WTC11 (cell line): ENCODE measurements at places on chromosomes 7 and 10.

GRCh38 chr7:80493121-80493849, 18.6 kb downstream of the GNAT3 start:
- DNase-seq = no peak

DNA sequence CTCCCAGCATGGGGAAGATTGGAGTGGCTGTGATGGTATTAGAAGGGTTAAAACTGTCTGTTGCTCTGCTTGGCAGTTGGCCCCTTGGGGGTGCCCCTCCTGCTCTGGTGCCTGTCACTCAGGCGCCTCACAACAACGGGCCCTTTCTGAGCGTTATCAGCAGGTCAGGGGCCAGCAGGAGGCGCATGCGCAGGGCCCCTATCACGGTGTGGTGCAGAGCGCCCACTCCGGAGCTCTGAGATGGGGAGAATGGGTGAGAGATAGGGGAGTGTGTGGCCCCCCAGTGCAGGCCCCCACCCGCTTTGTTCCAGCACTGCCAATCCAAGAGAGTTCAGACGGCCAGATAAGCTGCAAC, 24.8 kb downstream of the GBX1 start:
- no peak for DNase-seq

- DNase-seq = no peak
Measured at GRCh38 chr7:8382004-8382730, 51.2 kb upstream of the NXPH1 start.

- DNase-seq = peak; percentile 33
Measured at GRCh38 chr7:17640730-17641377, 299.4 kb downstream of the SNX13 start.

- no peak for DNase-seq
Measured at GRCh38 chr7:40329601-40330153, 194.9 kb downstream of the SUGCT start.

DNA sequence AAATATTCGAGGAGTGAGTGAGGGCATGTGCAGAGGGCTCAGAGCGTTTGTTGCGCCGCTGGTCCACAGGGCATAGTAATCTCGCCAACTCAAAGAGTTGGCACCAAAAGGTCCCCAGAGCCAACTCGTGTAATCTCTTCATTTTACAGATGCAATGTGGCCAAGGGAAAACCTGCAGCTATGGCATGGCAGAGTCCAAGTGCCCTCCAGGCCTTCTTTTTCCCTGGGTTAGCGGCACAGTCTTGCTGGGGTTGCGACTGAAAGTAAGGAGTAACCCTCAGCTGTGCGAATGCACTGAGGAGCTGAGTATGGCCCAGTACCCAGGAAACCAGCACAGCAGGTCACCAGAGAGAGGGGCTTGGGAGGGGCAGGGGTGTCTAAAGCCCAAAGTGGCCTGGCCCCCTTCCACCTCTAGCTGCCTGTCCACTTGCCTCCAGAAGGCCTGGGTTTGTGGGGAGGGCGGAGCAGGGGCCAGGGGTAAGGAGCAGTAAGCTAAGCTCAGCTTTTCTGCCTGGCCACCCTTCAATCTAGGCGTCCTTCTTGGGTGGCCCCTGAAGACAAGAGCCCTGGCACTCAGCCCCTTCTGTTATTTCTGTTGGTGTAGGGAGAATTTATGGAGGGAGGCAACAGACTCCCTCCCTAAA, 3.3 kb upstream of the GAD2 start:
- peak; percentile 31 for DNase-seq

DNA sequence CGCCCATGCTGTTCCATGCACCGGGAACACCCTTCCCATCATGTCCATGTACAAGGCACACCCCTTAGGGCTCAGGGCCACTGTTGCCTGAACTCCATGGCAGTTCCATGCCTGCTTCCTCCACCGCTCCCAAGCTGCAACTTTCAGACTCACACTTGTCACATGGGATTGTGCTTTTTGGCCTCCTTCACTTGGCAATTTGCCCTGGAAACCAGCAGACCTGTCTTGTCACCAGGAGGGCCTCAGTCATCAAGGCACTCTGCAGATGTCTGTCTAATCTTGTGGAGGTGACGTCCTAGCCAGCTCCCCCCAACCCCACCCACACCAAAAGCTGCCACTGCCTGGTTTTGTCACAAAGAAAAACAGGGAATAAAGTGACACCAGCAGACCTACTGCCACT, 47.5 kb downstream of the CARD11 start:
- DNase-seq = no peak

DNA sequence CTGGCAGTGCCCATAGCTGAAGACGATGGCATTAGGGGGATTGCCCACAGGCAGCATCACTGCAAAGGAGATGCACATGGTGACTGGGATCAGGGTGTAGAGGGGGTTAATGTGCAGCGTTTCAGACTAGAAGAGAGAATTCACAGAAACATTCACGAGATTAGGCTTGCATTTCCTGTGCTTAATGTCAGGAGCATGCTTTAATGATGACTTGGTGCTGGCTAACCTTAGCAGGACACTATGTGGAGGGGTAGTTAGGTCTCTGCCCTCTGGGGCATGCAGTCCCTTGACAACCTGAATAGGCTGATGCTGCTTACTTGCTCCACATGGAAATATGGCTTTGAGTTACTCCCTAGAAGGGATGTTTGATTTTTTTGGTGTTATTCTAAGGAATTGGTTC, 21.8 kb downstream of the STMP1 start:
- no peak for DNase-seq

DNA sequence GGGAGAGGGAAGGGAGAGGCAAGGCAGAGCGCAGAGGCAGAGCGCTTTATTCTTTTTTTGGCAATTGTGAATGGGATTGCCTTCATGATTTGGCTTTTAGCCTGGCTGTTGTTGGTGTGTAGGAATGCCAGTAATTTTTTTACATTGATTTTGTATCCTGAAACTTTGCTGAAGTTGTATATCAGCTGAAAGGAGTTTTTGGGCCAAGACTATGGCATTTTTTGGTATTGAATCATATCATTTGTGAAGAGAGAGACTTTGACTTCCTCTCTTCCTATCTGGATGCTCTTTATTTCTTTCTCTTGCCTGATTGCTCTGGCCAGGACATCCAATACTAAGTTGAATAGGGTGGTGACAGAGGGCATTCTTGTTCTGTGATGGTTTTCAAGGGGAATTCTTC, 291.3 kb downstream of the REEP3 start:
- DNase-seq = no peak

DNA sequence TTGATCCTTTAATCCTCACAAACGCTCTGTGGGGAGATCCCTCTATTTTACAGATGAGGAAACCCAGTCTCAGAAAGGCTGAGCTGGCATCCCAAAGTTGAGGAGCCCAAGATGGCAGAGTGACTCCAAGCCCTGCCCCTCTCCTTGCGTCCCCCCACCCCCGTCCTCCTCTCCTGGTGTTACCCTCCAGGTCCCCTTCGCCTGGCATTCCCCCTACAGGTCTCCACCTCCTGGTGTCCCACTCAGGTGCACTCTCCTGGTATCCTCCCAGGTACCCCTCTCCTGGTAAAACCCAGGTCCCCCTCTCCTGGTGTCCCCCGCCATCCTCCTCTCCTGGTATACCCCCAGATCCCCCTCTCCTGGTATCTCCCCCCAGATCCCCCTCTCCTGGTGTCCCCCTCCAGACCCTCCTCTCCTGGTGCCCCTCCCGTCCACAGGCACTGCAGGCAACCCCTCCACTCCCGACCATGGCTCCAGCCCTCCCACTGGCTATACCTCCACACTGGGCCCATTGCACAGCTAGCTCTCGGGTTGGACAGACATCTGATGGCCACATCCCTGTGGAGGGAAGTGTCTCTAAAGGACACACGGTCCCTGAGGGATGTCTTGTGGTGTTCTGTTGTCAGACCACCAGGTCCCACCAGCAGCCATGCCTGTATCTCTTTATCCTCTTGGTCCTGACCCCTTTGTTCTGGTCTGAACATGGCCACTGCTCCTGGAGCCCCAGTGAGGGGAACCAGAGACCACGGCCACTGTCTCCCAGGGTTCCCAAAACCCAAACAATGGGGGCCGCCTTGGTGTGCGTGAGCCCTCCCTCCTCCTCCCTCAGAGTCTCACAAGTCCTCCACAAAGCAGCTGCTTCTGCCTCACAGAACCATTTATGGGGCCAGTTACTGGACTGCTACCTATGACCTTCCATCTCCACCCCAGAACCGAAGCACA, 37.2 kb downstream of the CALML3 start:
- no peak for DNase-seq

- no peak for DNase-seq
Measured at GRCh38 chr7:36153571-36154097, 580 bp downstream of the EEPD1 start.

GRCh38 chr10:70954381-70955176, 66.2 kb upstream of the PCBD1 start:
- DNase-seq = no peak

GRCh38 chr10:85978566-85979358, 387.8 kb downstream of the GRID1 start:
- DNase-seq = no peak

GRCh38 chr10:28710202-28710886, 33.0 kb downstream of the BAMBI start:
- no peak for DNase-seq

DNA sequence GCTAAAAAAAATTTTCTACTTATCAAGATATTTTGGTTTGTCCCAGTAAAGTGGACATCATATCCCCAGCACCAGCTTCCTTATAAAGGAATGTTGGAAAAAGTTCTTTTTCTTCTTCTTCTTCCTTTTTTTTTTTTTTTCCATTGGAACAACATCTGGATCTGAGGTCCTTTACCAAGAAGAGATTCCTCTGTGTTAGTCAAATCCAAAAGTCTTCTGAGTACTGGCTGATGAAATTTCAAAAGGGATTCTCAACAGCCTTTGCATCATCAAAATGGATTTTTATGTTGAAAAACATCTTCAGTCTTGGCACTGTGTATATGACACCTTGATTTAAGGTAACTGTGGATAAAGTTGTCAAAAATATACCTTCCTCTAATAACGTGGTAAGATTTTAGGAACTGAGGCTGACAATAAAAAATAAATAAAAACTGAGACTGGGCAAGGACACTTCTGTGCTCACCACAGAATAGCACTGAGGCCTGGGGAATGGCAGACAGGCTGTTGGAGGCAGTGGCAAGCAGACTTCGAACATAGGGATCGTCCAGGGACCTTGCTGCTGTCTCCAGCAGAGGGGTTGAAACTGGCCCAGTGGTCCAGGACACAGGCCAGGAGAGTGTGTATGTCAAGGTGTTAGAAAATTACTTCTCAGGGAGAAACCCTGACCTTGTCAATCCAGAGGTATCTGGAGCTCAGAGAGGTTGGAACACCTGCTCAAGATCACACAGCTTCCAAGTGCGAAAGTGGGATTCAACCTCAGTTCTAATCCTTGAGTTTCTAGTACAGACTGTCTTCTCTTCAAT, 130.4 kb downstream of the PTPN20 start:
- DNase-seq = no peak

DNA sequence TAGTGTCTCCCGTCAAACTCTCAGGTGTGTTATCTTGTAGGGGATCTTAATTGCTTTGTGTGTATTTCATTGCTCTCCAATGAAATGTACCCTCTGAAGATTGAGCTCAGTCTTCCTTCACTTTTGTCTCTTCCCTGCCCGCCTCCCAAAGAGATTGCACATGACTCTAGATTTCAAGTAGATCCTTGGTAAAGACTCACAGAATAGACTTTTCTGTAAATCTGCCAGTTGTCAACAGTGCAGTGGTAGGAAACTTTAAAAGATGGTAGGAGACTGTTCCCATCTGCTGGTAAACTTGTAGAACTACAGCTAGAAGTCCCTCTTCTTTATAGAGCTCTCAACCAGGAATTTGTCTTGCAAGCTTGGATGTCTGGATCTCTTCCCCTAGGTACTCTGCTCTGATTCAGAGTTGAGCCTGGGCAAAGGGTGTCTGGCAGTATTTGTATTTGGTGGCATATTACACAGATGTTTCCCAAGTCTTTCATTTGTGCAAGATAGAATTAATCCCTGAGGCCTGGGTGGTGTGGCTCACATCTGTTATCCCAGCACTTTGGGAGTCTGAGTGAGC, 9.6 kb downstream of the CCL26 start:
- DNase-seq = no peak

DNA sequence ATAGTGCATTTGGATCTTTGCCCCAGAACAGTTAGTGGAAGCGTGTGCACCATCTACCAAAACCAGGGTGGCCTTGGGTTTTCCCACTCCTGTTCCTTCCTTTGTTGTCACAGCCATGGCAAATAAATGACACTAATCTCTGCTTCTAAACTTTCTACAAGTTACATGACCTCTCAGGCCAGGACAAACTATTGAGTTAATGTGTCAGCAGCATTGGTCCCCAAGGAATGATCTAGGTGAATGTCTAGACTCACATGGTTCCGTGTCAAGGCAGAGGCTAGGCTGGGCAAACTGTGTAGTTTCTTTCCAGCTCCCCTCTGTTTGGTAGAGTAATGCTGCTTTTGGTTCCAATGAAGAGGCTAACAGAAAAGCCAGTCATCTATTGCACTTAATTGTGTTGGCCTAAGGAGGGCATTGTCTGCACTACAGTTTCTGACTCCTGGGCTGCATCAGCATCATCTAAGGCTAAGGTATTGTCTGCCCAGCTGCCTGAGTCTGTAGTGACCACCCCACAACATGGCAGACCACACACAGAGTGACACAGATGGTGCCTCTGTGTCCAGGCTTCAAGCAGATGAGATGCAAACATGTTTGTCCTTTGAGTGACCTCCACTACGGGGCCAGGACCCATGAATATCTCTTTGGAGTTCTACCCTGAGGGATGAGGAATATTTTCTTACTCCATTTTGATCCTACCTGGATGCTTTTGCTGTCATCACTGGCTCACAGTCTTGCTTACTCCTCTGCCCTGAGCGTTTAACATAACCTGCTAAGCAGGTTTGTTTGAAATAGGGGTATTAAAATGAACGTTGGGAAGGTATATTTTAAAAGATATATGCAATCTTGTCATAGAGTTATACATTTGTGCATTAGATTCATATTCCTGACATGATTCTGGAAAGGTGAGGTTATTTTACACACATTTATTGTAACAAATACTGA, 1.7 kb downstream of the CYP3A4 start:
- DNase-seq = no peak

DNA sequence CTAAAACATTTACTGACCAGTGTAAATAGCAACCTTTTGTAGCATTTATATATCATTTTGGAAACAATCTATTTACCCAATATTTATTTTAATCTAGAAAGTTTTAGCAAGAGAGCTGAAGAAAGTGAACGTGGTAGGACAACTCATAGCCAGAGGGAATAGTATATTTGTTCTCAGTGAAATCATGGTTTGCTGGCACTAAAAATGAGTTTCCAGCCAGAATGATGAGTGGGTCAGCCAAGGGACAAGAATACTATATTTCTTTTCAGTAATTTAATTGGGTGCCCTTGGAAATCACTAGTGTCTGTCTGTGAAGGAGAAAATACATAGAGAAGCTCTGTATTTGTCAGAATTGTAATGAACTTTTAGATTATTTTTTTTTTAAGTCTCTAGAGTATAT, 74.9 kb downstream of the MINPP1 start:
- no peak for DNase-seq

GRCh38 chr7:82615527-82615926, 171.9 kb upstream of the CACNA2D1 start:
- DNase-seq = no peak
